ENCODE measurements at places on chromosomes 1 and 21. TPM values are rescaled to one million over a fixed set of nuclear protein-coding genes. Genes with fewer than 3 reads are reported as not detected.

HSD3B2 gene
- total RNA-seq = not detected

LCE1A gene
- total RNA-seq = not detected

FAM78B gene
- 0.36 TPM for total RNA-seq

ADAMTSL4 gene
- 13.4 TPM for total RNA-seq

SYT11 gene
- total RNA-seq = 88.3 TPM

CD5L gene
- not detected for total RNA-seq

NPPB gene
- total RNA-seq = not detected

AXDND1 gene
- total RNA-seq = 0.07 TPM

CD34 gene
- 0.13 TPM for total RNA-seq

CKS1B gene
- total RNA-seq = 39.6 TPM

TMEM269 gene
- 0.07 TPM for total RNA-seq

TNFRSF1B gene
- total RNA-seq = 4.5 TPM

PADI2 gene
- total RNA-seq = 0.53 TPM

HPCAL4 gene
- total RNA-seq = not detected

PLA2G2F gene
- total RNA-seq = not detected

SIK1 gene
- 0.98 TPM for total RNA-seq

DAB1 gene
- total RNA-seq = 0.07 TPM

CBR3 gene
- total RNA-seq = 5.8 TPM

DNAI4 gene
- total RNA-seq = 8.1 TPM

C1orf21 gene
- total RNA-seq = 15.4 TPM

STX12 gene
- total RNA-seq = 51.7 TPM

CNR2 gene
- not detected for total RNA-seq

KCND3 gene
- total RNA-seq = 4.0 TPM

ATF6 gene
- total RNA-seq = 29.1 TPM

DMRTA2 gene
- total RNA-seq = 0.46 TPM

KANK4 gene
- 0.07 TPM for total RNA-seq

OLIG2 gene
- total RNA-seq = not detected

SLC2A5 gene
- total RNA-seq = 25.9 TPM

NMNAT2 gene
- 2.3 TPM for total RNA-seq

CASZ1 gene
- total RNA-seq = 0.50 TPM

SPATA45 gene
- total RNA-seq = not detected

PLCH2 gene
- total RNA-seq = 0.53 TPM

CD2 gene
- total RNA-seq = not detected

TACSTD2 gene
- 0.26 TPM for total RNA-seq

FAM72D gene
- 0.36 TPM for total RNA-seq

PIGK gene
- 54.9 TPM for total RNA-seq

PLPPR5 gene
- total RNA-seq = not detected

KRTAP10-8 gene
- total RNA-seq = not detected
